ENCODE measurements at places on chromosomes 11 and 22. TPM values are rescaled to one million over a fixed set of nuclear protein-coding genes. Genes with fewer than 3 reads are reported as not detected.

- no peak for DNase-seq
These were observed 27.4 kb upstream of the PLET1 start for GRCh38 chr11:112288021-112288420.

- DNase-seq: peak; percentile 17
These were observed 270.5 kb downstream of the TENM4 start for GRCh38 chr11:79170321-79170720.

- peak; percentile 94 for DNase-seq
These were observed at the start of gene TAGLN for GRCh38 chr11:117199053-117199915. TSS of gene TAGLN (plus strand) at chr11:117199370. CDS start at chr11:117203014, 3,644 bp downstream.

DNA sequence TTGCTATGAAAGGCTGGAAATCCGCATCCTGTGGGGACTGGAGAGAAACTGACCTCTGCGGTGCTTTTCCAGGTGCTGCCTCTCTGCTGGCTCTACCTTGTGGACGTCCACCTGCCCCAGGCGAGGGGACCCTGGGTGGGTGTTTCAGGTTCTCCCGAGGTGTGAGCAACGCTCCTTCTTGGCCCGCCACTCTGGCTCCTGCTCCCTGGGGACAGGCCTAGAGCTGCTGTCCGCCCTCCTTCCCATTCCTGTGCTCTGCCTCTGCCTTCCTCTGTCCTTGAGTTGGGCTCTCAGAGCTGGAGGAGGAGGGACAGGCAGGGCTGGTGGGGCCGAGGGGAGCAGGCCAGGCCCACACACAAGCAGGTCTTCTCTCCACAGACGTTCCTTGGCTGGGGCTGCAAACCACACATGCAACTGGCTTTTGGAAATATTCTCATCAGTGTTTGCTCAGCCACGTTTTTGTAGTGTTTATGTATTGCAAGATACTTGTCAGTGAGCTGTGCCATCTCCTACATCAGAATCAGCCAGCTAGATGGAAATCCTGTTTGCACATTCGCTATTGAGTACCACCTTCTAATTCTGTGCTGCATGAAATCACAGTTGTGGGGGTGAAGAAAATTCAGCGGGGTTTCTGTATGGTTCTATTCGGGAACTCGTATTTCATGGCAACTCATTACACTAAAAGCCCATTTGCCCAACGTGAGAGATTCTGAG is 1115.0 kb downstream of the BRD1 start:
- DNase-seq: no peak

GRCh38 chr22:19713245-19713644 is 1.1 kb upstream of the SEPTIN5 start:
- DNase-seq: no peak

DNA sequence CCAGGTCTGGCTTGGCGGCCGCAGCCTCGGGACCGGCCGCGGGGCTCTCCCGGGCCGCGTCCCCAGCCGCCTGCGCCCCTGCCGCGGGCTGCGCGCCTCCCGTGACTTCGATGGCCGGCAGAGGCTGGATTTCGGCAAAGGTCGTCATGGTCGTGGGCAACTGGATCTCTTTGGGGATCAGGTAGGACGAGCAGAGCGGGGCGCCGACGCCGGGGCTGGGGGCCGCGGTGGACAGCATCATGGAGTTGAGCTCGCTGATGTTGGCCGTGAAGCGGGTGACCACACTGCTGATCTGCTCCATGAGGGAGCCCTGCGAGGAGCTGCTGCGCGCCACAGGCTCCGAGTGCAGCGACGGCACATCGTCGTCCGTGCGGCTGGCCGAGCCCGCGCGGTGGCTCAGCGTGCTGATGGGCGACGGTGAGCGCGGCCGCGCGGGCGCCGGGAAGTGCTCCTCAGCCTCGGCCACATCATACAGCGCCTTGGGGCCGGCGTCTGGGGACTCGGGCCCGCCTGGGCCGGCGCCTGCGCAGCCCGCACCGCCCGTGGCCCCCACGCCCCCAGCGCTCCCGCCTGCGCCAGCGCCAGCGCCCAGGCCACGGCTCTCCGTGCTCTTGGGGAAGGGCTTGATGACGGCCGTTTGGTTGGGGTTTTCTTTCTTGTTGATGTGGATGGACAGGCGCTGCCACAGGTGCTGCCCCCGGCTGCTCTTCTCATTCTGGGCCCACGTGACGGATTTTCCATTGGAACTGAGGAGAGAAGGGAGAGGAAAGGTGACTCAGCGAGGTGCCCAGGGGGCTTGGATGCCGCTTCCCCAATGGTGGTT is 171.4 kb upstream of the CTSC start:
- no peak for DNase-seq

DNA sequence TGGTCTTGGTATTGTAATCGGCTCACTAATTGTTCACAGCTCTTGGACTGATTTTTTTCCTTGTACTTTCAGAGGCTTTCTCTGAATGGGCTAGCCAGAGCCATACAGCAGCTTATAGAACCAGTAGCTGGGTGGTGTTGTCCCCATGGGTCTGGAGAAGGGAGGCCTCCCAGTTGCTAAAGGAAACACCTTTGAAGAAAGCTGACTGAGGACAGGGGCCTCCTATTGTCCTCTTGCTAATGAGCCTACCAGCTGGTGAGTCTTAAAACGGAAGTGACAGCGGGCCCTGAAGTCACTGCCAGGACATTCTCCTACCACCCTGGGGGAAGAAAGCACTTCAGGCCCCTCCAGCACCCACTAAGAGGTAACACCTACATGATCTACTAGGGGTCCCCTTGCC is 9.9 kb downstream of the FADS3 start:
- no peak for DNase-seq

GRCh38 chr11:130909650-130910049 is 6.6 kb downstream of the SNX19 start:
- peak; percentile 91 for DNase-seq

GRCh38 chr11:25659706-25660105 is 672.2 kb upstream of the ANO3 start:
- no peak for DNase-seq

- no peak for DNase-seq
These were observed 8.0 kb downstream of the IL10RA start for GRCh38 chr11:117993988-117994745.

- DNase-seq: no peak
These were observed at the start of gene OR52E1 for GRCh38 chr11:5069272-5069671. TSS of gene OR52E1 (plus strand) at chr11:5069572.

DNA sequence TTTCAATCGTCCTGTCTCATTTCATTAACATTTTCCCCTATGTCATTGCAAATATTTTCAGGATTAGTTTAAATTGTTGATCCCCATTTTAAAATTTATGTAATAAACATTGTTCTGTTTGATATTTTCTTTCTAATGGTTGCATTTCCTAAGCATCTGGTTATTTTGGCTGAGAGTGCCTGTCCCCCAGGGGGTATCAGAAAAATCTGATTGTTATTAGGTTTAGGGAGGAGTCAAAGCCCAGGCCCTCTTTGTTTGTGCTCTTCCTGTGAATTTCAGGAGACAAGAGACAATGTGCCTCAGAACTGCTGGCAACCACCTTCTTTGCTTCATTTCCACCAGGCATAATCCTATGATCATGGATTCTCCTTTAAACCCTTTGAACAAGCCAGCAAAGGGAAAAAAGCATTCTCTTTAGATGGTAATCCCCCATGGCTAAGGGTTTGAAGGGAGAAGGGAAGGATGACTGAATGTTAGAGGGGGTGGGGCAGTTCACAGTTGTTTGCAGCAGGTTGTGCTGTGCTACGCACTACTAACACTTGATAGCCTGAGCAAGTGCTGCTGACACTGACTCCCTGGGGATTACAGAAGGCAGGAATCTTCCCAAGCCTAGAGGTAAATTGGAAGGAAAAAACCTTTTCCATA is 462.4 kb upstream of the LRRC4C start:
- DNase-seq: no peak

- DNase-seq: no peak
These were observed 75.3 kb downstream of the MED15 start for GRCh38 chr22:20582520-20583361.

DNA sequence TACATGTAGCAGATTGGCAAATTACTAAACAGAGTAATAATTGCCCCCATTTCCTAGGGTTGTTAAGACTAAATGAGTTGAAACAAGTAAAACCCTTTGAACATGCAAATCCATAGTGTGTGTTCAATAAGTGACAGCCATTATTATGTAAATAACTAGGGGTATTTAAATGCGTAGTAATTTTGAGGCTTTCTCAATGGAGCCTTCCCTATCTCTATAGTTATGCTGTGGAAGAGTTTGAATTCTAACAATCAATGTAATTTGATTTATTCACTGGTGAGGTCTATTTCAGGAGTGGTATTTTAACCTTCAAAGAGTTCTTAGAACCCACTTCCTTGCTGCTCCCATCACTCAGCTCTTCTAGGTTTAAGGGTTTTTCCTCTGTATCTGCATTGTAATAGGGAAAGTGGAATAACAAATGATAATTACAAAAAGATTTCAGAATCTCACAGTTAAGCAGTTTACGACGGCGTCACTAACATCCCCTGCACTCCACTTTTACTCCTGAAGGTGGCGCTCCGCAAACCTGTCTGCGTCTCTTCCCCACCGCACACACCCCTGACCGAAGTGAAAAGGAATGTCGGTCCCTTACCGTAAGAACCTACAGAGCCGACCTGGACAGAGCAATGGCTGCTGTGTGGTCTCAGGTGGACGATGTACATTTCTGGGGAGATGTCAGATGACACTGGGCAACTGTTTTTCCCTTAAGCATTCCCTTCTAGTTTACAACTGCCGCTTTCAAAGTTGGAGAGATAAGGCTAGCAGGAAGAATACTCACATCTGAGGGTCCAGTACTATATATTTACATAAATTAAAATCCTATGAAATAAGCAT is 80.8 kb downstream of the ZC3H12C start:
- peak; percentile 64 for DNase-seq

DNA sequence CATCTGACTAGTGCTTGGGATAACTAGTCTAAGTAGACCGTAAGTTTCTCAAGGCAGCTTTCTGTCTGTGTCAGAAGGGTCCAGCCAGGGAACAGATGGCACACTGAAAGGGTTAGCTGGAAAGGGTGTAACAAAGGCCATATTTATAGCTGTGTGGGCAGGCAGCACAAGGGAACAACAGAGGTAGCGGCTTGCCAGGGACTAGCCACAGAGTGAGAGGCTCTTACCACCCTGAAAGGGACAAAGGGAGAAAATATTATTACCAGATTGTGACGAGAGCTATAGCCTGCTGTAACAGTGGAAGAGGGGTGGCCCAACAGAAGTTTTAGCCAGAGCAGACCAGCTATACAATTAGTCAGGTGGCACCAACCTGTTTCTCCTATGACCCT is 129.4 kb downstream of the CCDC34 start:
- no peak for DNase-seq

DNA sequence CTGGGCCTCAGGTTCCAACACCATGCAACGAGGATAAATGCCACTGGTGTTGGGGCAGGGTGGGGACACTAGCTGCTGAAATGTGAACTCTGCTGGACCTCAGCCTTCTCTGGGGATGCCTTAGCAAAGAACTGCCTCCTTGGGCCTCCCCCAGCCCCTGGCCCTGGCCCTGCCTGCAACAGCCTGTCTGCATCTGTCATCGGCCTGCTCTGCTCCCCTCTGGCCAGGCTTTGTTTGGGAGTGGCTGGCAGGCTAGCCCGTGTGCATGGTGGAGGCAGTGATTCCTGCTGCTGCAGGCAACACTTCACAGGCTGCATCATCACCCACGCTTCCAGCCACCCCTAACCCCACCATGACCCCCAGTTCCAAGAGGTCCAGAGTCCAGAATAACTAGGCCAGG is 11.5 kb upstream of the MYOD1 start:
- DNase-seq: no peak

DNA sequence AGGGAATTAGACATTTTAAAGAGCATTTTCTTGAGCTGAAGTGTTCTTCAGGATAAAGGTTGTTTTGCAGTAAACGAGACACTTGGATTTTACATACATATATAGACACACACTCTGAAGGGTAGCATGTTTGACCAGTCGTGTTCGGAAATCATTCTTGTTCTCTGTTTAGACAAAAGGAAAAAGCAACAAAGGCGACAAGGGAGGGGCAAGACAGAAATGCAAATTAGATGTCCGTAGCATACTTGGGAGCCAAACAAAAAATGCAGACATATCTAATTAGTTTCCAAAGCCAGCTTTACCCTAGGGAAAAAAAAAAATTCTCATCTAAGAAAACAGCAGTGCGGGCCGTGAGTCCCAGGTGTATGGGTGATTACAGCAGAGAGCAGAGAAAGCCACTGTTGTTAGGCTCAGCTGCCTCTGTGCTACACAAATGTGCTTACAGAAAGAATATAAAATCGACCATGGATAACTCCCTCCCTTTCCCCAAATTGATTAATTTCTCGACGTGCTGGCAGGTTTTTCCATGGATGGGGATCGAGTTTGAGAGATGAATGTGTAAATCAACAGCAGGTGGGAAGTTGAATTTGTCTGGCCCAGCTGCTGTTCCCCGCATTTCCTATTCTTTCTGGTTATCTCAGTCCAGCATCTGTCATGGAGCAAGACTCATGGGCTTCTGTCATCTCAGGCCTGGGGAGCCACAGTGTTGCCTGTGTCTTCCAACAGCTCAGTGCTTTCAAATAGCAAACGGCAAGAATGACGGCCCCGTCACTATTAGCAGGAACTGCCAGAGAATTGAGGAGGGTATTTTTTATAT is 176.5 kb upstream of the TTC12 start:
- no peak for DNase-seq

GRCh38 chr11:123587044-123587443 is 67.4 kb downstream of the SCN3B start:
- no peak for DNase-seq

- DNase-seq: no peak
These were observed 275.9 kb downstream of the TBC1D22A start for GRCh38 chr22:47038206-47038835.

- no peak for DNase-seq
These were observed 44.7 kb downstream of the ABTB2 start for GRCh38 chr11:34313099-34313517.

- no peak for DNase-seq
These were observed 79.5 kb downstream of the AMBRA1 start for GRCh38 chr11:46514370-46514769.

- DNase-seq: no peak
These were observed 5.3 kb upstream of the NCF4 start for GRCh38 chr22:36855478-36855877.

SLC2A11 gene
- 3.2 TPM for total RNA-seq

MB gene
- not detected for total RNA-seq

NOX4 gene
- total RNA-seq: 10.8 TPM

ACO2 gene
- 71.3 TPM for total RNA-seq

BRSK2 gene
- total RNA-seq: under 0.01 TPM

GGTLC3 gene
- total RNA-seq: not detected

BAIAP2L2 gene
- total RNA-seq: 0.28 TPM

YPEL4 gene
- under 0.01 TPM for total RNA-seq

CCDC81 gene
- total RNA-seq: 5.6 TPM

FOLR3 gene
- total RNA-seq: not detected

CABP2 gene
- not detected for total RNA-seq

NFAM1 gene
- total RNA-seq: not detected

UBASH3B gene
- 48.0 TPM for total RNA-seq

LARGE2 gene
- total RNA-seq: not detected

SERGEF gene
- 18.1 TPM for total RNA-seq

CECR2 gene
- total RNA-seq: not detected

TMEM184B gene
- 9.2 TPM for total RNA-seq

LMNTD2 gene
- total RNA-seq: 0.28 TPM

PRR33 gene
- total RNA-seq: not detected

IZUMO1R gene
- not detected for total RNA-seq

OR51E2 gene
- 0.72 TPM for total RNA-seq
